Neural progenitor cell (in vitro differentiated cells): ENCODE measurements at places on chromosomes 5 and 9.

GRCh38 chr9:112705768-112706427 is 12.0 kb downstream of the INIP start:
- no peak overlapping the region for H3K4me3 ChIP-seq
- H3K36me3 ChIP-seq: no peaks in the 10 kb centered on the region
- H3K27me3 ChIP-seq: no peaks in the 10 kb centered on the region
- peak; percentile 70 for DNase-seq

GRCh38 chr5:125575891-125576505 is 829.6 kb upstream of the ZNF608 start:
- DNase-seq: peak; percentile 64
- H3K27ac ChIP-seq: no peak overlapping the region
- no peaks in the 10 kb centered on the region for H3K36me3 ChIP-seq
- peak overlapping the region; percentile 18 for H3K4me3 ChIP-seq
- H3K4me1 ChIP-seq: peaks cover 42% of the 10 kb centered on the region

DNA sequence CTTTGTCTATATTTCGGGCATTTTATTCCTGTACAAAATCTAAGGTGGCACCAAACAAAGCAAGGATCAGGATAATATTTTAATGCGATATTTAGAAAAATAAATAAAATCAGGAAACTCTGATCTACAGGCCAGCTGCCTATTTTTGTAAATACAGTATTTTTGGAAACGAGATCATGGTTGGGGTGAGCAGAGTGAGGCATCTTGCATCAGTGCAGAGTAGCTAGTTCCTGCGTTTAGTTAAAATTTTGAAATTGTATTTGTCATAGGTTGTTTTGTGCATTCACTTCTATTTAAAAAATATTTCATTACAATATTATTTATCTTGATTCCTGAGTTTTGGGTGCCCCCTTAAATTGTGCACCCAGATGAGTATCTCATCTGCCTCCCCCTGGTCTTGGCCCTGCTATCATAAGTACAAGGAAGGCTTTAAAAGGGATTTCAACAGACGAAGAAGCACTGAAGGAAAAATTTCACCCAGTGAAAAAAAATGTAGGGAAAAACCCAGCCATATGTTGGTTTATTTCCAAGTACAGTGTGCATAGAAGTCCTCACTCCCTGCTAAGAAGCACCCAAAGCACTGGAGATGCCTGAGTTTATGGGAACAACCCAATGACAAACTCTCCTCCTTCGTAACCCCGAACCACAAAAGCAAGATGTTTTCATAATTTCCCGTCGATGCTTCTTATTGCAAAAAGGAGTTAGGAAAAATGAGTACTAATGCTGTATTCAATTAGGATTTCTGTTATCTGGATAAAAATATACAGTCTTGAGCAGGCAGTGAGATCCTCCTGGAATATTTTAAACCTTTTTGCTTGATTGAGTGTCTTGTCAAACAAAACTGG is 304.7 kb upstream of the CLINT1 start:
- no peak for DNase-seq
- H3K36me3 ChIP-seq: no peaks in the 10 kb centered on the region
- H3K4me3 ChIP-seq: no peak overlapping the region
- peaks cover 7% of the 10 kb centered on the region for H3K4me1 ChIP-seq
- no peak overlapping the region for H3K27ac ChIP-seq
- no peaks in the 10 kb centered on the region for H3K27me3 ChIP-seq

DNA sequence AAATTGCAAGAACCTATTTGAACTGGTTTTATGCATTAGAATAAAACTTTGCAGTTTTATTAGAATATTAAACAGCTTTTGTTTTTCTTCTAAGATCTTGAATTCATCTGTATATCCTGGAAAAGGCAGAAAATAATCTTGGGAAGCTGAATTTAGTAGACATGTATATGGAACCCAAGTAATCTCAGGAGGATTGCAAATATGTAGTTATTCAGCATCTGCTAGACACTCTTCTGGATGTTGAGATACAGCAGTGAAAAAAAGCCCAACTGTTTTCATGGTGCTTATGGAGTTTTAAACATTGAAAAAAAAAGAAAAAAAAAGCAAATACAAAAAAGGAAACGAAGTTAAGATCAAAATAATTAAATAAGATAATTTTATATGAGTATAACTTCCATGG is 922.2 kb upstream of the SEMA6A start:
- H3K27me3 ChIP-seq: no peaks in the 10 kb centered on the region
- H3K4me3 ChIP-seq: no peak overlapping the region
- H3K27ac ChIP-seq: no peak overlapping the region
- no peak for DNase-seq
